ENCODE measurements at places on chromosomes 7 and 10. TPM values are rescaled to one million over a fixed set of nuclear protein-coding genes. Genes with fewer than 3 reads are reported as not detected.

Gene UNCX
- total RNA-seq: 2.0 TPM

Gene TRRAP
- 47.7 TPM for total RNA-seq

Gene SEMA3A
- 10.7 TPM for total RNA-seq

Gene BTBD16
- total RNA-seq: 1.2 TPM

Gene POM121C
- 47.2 TPM for total RNA-seq

Gene FAM237B
- not detected for total RNA-seq

Gene CLCN1
- 0.35 TPM for total RNA-seq

Gene GNA12
- 41.1 TPM for total RNA-seq

Gene TDRD1
- total RNA-seq: 0.88 TPM

Gene TSPAN13
- total RNA-seq: 23.8 TPM

Gene SLC16A9
- total RNA-seq: 15.5 TPM

Gene ZNF783
- total RNA-seq: 21.8 TPM

Gene MYOZ1
- total RNA-seq: 3.5 TPM

Gene BMPR1A
- 37.4 TPM for total RNA-seq

GRCh38 chr10:14184841-14185315 lies 145.8 kb downstream of the FRMD4A start:
- peak; percentile 65 for DNase-seq

DNA sequence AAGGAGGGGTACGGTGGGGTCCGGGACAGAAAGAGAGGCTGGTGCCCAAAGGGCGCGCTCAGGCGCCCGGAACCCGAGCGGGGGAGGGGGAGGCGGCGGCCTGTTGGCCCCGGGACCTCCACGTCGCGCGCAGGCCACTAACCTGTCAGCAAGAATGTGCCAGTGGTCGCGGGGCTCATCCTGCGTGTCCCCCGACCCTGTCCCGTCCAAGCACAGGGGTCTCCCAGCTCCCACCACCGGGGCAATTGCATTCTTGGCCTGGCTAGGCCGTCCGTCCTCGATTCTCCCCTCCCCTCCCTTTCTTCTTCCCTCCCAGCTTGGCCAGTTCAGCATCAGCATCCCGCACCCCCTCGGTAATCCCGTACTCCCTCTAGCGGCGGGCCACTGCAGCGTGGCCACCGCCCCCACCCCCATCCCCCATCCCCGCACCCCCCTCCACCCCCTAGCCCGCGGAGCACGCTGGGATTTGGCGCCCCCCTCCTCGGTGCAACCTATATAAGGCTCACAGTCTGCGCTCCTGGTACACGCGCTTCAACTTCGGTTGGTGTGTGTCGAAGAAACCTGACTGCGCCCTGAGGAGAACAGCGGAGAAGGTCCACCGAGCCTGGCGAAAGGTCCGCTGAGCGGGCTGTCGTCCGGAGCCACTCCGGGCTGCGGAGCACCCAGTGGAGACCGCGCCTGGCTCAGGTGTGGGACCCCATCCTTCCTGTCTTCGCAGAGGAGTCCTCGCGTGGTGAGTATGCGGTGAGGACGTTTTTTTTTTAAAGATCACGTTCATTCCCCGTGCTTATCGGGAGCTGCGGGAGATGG lies at the start of gene SGCE:
Gene SGCE (minus strand): TSS at position 286 of the 810 bp plus-strand sequence. CDS start 35 bp downstream, at position 251.
- peak; percentile 91 for DNase-seq

GRCh38 chr7:77867537-77867865 lies 68.9 kb downstream of the PHTF2 start:
- no peak for DNase-seq

DNA sequence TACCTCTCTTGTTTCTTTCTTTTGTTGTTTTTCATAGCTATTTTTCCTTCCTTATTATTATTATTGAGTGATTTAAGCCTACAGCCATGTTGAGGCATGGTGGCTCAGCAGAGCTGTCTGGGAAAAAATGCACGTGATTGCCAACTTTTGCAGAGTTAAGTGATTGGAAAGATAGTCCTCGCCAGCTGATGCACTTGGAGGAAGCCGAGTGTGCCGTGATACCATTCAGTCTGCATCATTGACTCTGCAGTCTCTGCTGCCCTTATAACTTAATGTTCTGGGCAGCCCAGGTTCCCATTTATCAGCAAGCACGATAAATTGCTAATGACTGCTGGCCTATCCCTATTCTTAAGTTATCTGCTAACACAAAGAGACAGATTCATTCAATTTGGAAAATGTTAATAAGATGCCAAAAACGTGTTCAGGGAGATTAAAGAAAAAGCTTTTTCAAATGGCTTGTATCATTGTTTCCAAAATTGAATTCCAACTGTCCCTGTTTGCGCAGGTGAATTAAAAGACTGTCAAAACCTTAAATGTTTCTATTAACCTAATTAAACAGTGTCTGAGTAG lies 232.9 kb upstream of the NPY start:
- DNase-seq: no peak

- DNase-seq: peak; percentile 76
Measured at GRCh38 chr7:95684037-95684436, 87.7 kb upstream of the PDK4 start.

- DNase-seq: no peak
Measured at GRCh38 chr10:99548041-99548530, 15.3 kb downstream of the NKX2-3 start.

GRCh38 chr10:9535744-9536143 lies 1481.3 kb downstream of the GATA3 start:
- no peak for DNase-seq

GRCh38 chr7:8325067-8325466 lies 63.1 kb upstream of the ICA1 start:
- no peak for DNase-seq

DNA sequence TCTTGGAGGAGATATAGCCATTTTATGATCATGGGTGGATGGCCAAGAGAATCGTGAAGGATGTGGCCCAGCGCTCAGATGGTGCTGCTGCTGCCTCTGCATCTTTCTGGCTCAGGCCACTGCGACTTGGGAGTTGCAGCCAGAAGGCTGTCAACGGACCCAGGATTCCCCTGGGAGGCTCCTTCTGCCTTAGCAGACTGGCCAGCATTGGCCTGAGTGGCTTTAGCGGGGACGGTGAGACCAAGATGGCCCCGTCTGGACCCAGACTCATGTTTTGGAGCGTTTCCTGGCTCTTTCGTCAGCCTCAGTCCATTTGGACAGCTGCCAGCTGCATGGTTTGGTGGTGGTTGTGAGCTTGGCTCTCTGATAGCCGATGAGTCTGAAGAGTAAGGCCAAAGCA lies 97.2 kb downstream of the GALNT17 start:
- DNase-seq: no peak

DNA sequence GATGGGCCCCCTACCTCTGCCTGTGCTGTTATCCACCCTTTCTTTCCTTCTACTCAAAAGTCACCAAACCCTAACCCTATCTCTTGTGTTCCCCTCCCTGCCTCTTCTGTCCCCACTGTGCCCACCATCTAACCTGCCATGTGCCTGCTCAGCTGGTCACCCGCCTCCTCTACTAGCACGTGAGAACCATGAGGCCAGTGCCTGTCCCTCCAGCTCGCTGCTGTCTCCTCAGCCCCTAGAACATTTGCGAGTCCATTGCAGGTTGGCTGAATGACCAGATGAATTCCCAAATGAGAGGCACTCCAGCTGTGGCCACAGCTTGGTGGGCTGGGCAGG lies 129.0 kb downstream of the ARHGAP22 start:
- no peak for DNase-seq

DNA sequence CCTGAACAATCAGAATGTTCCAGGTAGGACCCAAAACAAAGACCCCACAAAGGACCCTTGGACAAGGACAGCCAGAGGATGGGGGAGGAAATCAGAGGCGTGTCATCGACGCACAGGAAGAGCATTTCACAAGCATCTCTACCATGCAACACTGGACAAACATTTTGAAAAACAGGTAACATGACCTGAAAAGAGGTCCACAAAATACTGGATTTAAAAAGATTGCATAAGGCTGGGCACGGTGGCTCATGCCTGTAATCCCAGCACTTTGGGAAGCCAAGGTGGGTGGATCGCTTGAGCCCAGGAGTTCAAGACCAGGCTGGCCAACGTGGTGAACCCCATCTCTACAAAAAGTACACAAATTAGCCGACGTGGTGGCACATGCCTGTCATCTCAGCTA lies 60.5 kb upstream of the RNF32 start:
- no peak for DNase-seq

GRCh38 chr7:116524221-116524608 lies 621 bp upstream of the CAV1 start:
- no peak for DNase-seq

GRCh38 chr7:109343678-109344077 lies 774.0 kb downstream of the DNAJB9 start:
- DNase-seq: no peak

DNA sequence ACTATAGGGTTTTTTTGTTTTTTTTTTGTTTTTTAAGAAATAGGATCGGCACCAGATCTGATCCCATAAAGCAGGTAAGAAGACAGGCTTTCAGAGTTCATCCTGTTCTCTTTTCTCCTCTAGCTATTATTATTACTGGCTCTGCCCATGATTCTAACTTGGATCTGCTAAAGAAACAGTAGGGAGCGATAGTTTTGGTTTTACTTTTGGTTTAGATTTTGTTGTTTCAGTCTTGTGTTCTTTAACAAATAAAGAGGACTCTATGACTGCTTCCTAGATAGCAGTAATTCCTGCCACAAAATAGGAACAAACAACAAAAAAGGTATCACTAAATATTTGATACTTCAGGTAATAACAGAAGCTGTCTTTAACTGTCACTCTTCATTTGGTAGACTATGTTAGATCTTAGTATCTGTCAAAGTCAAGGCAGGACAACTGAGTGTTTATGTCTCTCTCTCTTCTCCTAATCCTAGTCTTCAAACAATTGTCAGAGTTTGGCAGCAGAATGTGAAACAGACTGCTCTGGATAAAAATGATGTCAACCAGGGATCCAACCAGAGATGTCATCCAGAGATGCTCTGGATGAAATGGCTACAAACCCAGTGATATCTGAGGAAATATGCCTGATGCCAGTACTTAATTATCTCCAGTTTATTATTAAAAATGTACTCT lies 99.8 kb downstream of the KMT2C start:
- no peak for DNase-seq

DNA sequence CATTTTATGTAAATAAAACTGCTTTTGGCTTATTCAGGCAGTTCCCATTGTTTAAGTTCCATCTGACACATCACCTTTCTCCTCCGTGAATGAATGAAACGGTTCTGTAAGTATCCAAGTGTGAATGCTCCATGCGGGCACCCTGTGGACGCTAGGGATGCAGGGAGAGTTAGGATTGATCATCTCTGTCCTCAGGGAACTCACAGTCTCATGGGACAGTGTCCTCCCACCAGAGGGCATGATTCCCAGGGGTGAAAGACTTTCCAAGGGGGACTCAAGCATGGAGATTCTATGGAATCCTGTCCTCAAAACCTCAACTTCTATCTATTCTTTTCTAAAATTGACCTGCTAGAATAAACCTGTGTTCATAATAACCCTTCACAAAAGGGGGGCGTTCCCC lies 98.8 kb downstream of the HECW1 start:
- no peak for DNase-seq

Data from kidney (tissue), 22 donors.